ENCODE measurements at places on chromosomes 3 and 15. TPM values are rescaled to one million over a fixed set of nuclear protein-coding genes. Genes with fewer than 3 reads are reported as not detected.
A peak's percentile ranks its signal among the peaks of the same experiment; 100 is the strongest.

Gene GREM1
- 0.30 TPM for total RNA-seq

Gene SMCO1
- not detected for total RNA-seq

Gene UNC13C
- total RNA-seq: under 0.01 TPM

Gene SLC38A3
- 8.1 TPM for total RNA-seq

DNA sequence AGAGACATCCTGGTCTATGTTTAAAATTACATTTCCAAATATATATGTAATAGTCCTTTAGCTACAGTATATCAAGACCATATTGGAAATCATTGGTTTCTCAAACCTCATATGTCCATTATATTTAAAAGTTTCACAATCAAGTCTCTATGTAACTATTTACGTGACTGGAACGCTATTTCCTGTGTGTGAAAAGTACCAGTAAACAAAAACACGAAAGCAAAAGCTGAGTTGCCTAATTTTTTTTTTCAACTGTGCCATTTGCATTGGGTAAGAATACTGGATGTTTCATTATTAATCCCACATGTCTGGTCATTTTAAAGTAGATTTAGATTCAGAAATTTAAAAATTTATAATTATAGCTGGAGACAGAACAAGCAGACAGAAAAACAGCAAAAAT lies 381.4 kb downstream of the TBC1D5 start:
- H3K4me1 ChIP-seq: no peaks in the 10 kb centered on the region
- H3K27ac ChIP-seq: no peak overlapping the region
- H3K27me3 ChIP-seq: no peaks in the 10 kb centered on the region
- no peaks in the 10 kb centered on the region for H3K36me3 ChIP-seq

GRCh38 chr3:49867871-49868321 lies 1.8 kb downstream of the CAMKV start:
- H3K27ac ChIP-seq: no peak overlapping the region
- no peak overlapping the region for H3K4me3 ChIP-seq
- no peaks in the 10 kb centered on the region for H3K36me3 ChIP-seq
- no peaks in the 10 kb centered on the region for H3K27me3 ChIP-seq

- no peaks in the 10 kb centered on the region for H3K4me1 ChIP-seq
- H3K27ac ChIP-seq: no peak overlapping the region
- no peaks in the 10 kb centered on the region for H3K36me3 ChIP-seq
- no peak overlapping the region for H3K4me3 ChIP-seq
Measured at GRCh38 chr3:122295266-122296062, 29.6 kb upstream of the CSTA start.

- no peak overlapping the region for H3K4me3 ChIP-seq
- no peak overlapping the region for H3K27ac ChIP-seq
- DNase-seq: no peak
- no peaks in the 10 kb centered on the region for H3K27me3 ChIP-seq
- no peaks in the 10 kb centered on the region for H3K36me3 ChIP-seq
- H3K4me1 ChIP-seq: no peaks in the 10 kb centered on the region
Measured at GRCh38 chr3:21642433-21642832, 108.6 kb downstream of the ZNF385D start.

- no peaks in the 10 kb centered on the region for H3K27me3 ChIP-seq
- no peaks in the 10 kb centered on the region for H3K36me3 ChIP-seq
- no peak for DNase-seq
- no peak overlapping the region for H3K27ac ChIP-seq
Measured at GRCh38 chr15:87942316-87942715, 314.2 kb downstream of the NTRK3 start.

GRCh38 chr15:52414936-52415335 lies 113.7 kb downstream of the MYO5A start:
- H3K4me3 ChIP-seq: no peak overlapping the region
- no peak for DNase-seq
- peak overlapping the region; percentile 77 for H3K27ac ChIP-seq
- H3K36me3 ChIP-seq: peaks cover 6% of the 10 kb centered on the region

Data from tibial nerve (tissue), 4 donors.